ENCODE measurements at places on chromosomes 6 and 20.

DNA sequence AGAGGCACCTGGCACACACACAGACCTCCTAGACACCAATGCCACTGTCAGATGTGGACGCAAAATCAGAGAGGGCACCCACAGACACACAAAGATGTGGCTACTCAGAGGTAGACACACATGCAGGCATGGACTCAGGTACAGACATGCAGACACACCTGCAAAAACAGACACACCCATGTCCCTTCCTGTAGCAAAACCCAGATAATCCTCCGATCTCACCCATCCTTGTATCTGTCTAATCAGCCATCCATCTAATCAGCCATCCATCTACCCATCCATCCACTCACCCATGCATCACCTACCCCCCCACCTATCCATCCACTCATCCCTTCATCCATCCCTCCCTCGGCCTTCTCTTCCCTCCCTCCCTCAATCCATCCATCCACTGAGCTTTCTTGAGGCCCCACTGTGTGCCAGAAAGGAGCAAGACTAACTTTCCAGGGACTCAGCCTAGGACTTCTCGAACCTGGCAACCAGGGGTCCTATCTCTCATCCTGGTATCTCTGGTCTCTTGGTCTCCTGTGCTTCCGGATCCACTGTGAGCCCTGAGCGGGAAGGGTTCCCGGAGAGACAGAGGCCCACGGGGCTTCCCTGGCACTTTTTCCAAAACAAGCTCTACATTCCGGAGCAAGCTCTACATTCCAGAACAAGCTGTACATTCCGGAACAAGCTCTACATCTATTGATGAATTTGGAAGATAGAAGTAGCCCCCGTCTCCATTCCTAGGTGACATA lies 1.1 kb upstream of the TGM2 start:
- DNase-seq: no peak

DNA sequence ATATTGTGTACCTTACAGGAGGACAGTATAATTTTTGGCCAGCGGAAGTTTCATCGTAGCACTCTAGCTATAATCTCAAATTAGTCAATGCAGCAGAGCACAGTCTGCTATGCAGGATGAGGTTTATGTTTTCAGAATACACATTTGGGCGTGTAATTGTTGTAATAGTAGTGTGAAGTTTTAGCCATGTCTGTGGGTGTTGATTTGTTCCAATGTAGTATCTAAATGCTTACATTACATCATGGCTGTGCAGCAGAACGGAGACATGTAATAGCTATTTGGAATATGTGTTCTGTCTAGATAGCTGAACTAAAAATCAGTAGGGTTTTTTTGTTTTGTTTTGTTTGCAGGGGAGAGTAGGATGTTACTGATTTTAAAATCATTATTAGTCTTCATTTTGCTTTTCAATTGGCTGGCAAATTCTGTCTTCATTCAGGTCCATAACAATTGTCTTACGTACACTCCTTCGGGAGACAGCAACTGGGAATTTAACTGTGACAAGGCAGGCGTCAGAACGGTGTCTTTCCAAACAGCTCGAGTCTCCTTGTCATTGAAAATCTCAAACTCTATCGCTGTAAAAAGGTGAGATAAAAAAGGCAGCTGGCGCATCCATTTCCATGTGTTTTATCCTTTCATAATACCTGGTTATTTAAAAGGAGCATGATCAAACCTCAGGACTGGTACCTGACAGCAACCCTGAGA lies 65.1 kb upstream of the CDH4 start:
- DNase-seq: no peak

GRCh38 chr6:144730088-144730645 lies 445.0 kb downstream of the UTRN start:
- DNase-seq: no peak

- no peak for DNase-seq
These were observed 16.9 kb upstream of the RFPL4B start for GRCh38 chr6:112330071-112330878.

DNA sequence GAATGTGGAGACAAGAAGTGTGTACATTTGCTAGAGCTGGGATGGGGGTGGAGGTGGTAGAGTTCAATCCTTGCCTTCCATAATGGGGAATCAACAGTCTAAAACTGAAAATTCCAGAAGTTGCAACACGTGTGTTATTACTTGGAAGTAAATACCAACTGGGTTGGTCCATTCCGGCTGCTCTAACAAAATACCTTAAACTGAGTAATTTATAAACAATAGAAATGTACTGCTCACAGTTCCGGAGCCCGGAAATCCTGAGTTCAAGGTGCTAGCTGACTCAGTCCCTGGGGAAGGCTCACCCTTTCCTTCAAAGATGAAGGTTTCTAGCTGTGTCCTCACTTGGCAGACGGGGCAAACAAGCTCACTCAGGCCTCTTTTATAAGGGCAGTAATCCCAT lies 59.0 kb downstream of the RIN2 start:
- no peak for DNase-seq

- no peak for DNase-seq
These were observed 226.9 kb downstream of the CDC5L start for GRCh38 chr6:44614396-44614795.

GRCh38 chr6:43714311-43715055 lies 26.9 kb upstream of the MRPS18A start:
- no peak for DNase-seq

GRCh38 chr20:63751471-63752271 lies 12.1 kb downstream of the SLC2A4RG start:
- no peak for DNase-seq

- DNase-seq: no peak
These were observed 44.0 kb downstream of the SPDEF start for GRCh38 chr6:34511915-34512737.

DNA sequence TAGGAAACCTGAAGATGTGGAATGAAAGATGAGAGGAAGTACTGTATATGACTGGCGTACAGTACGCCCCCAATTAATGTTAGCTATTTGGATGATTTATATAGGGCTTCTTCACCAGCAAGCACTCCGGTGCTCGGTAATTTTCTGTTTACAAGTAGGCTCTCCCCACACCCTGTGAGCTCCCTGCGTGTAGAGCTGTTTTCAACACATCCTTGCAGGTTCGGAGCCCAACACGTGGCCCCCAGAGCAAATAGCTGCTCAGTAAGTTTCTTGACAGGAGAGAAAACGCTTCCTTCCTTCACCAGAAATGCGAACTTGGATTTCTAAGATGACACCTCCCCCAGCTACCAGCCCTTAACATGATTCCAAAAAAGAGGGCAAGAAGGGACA lies 1.2 kb upstream of the RAB22A start:
- DNase-seq: no peak
